ENCODE measurements at places on chromosomes 11 and 22.

GRCh38 chr22:23410411-23410810 is 169.7 kb downstream of the IGLL1 start:
- DNase-seq: no peak

- no peak for DNase-seq
These were observed 3.5 kb downstream of the GATD1 start for GRCh38 chr11:773830-774229.

- no peak for DNase-seq
These were observed 6.0 kb upstream of the NPTXR start for GRCh38 chr22:38849811-38850210.

DNA sequence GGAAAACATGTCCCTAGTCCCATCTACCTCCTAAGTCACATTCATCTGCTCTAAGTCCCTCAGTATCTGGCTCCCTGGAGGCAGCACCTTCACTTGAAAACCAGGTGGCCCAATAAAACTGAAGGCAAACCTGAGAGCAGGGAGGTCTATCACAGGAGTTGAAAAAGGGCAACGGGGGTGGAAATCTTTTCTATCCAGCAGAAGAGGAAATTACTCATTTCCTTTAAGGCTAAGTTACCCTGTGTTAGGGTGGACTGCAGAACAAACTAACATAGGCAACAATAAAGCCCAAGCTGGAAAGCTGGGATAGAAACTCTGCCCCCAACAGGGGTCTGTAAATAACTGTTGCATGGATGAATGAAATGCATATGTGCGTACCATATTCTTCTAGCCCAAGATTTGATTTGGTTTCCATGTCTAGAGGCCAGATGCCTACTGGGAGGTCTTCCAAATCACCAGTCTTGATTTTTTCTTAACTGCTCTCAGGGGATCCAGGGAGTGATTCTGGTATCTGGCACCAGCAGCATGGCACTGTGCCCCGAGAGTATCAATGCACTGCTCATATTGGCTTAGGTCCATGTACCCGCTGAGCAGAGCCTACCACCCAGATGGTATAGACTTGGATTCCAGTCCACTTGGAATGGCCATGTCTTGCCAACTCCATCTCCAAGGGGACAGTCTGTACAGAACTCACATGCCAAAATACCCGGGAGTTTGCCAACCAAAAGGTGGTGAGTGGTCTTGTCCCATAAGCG is 350.0 kb upstream of the NCAM1 start:
- DNase-seq: no peak

- no peak for DNase-seq
These were observed 30.5 kb upstream of the P4HA3 start for GRCh38 chr11:74341921-74342320.

GRCh38 chr11:35011389-35011788 is 95.0 kb downstream of the PDHX start:
- no peak for DNase-seq

Data from common myeloid progenitor, CD34-positive (primary cell).